ENCODE measurements at places on chromosomes 13 and 19.

DNA sequence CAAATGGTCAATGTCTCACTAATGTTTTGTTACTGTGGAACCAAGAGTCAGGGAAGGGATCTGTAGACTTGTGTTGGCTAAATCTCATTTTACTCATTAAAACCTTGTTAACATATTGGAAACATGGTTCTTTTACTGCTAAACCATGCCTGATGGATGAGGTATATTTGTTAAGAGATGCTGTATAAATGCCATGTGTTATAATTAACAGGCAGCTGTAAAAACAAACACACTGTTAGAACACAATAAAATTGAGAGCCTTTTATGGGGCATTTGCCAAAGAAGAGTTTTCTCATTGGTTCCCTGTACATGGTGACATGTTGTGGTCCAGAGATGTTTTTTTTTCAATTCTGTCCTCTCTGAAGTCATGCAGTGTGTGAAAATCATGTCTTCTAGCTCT is 121.9 kb downstream of the ESD start:
- no peak for DNase-seq

DNA sequence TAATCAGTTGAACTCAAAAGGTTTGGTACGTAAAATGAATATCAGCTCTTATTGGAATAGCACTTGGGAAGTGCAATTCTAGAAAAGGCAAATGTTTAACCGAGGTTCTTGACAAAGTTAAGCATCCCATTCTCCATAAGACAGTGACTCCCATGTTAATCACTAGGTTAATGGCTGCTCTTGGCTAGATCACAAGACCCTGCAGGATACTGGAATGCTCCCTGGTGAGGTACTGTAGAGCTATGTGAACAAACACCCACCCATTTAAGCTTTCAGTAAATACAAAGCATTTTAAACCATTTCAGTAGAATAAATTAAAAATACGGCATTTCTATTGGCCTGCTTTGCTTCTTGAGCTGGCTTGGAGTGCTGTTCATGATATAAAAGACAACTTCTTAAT is 56.5 kb downstream of the TDRD3 start:
- DNase-seq, result no peak

DNA sequence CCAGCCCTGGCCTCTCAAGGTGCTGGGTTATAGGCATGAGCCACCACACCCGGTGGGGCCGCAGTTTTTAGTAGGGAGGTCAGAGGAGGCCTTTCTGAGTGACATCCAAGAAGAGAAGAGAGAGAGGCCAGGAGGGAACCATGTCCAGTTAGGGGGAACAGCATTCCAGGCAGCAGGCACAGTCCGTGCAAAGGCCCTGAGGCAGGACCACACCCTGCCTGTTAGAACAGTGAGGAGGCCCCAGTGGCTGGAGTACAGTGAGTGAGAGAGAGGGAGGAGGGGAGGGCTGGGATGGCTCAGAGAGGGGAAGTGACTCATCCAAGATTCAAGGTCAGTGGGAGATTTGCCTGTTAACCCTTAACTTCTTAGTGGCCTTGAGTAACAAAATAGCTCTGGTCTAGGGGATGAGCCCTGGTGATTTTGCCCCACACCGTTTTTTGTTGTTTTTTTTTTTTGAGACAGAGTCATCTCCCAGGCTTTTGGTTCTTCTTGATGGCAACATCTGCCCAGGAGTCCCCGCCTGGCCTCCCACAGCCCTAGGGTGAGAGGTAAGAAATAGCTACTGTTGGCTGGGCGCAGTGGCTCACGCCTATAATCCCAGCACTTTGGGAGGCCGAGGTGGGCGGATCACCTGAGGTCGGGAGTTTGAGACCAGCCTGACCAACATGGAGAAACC is 2.7 kb upstream of the PLIN3 start:
- no peak for DNase-seq

- DNase-seq, result no peak
Observed at GRCh38 chr13:33367926-33368325, 82.4 kb upstream of the STARD13 start.

GRCh38 chr19:38862321-38863059 is 12.7 kb upstream of the HNRNPL start:
- DNase-seq, result no peak

GRCh38 chr19:17420475-17420924 is 653 bp downstream of the MVB12A start:
- DNase-seq, result no peak

- DNase-seq, result no peak
Observed at GRCh38 chr19:12255372-12255771, 39.3 kb downstream of the ZNF44 start.

DNA sequence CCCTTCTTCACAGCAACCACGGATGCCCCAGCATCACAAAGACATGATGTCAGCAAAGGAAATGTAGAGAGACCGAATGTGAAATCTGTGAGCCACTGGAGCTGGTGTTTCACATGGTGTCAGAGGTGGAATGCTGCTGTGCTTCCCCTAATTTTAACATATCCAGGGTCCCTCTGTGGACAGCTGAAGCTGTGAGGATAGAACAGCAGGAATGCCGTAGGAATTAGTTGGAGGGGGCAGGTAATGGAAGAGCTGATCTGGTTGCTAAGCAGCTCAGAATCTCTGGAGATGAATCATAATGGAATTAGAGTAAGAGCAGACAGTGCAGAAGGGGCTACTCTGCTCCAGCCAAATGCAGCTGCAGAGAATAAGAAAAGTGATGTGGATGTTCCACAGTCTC is 68.9 kb upstream of the ZNF835 start:
- no peak for DNase-seq

- no peak for DNase-seq
Observed at GRCh38 chr13:95552539-95553441, at the start of gene CLDN10. Gene CLDN10, plus strand, starts transcription at chr13:95552720. Its CDS starts 34 bp downstream, at chr13:95552754.

DNA sequence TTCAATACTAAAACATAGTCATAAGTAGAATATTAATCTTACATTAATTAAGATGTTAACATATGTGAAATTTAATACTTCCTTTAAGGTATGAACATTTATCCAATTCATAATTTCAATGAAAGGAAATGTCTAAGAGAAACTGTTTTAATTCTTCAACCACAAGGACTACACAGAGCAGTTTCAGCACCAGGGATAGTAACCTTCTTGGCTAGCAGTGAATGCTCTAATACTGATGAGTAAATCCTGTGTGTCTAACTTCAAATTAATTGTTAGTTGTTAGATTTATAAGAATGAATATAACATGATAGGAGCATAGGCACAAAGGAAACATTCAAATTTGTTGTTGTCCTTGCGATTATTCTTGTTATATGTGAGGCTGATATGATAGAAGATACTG is 15.6 kb upstream of the NBEA start:
- no peak for DNase-seq

GRCh38 chr19:10088949-10089554 is 2.9 kb downstream of the SHFL start:
- no peak for DNase-seq

GRCh38 chr13:49371943-49372613 is 71.8 kb downstream of the CAB39L start:
- no peak for DNase-seq

- DNase-seq, result no peak
Observed at GRCh38 chr19:33323093-33323820, 20.9 kb upstream of the CEBPA start.

DNA sequence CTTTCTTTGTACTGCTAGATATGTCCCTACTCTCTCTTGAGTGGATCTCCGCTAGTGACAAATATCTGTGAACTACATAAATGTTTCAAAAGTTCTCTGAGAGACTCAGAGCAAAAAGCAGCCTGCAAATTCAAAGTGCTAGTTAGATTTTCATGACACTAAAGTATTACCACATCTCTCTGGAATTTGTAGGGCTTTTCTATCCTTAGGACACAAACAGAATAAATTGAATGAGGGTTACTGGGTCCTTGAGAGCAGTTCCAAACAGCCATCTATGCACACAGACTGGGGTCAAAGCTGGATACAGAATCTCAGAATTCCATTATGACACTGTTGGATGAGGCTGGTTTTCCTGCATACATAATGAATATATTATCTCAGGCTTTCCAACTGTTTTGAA is 953.2 kb downstream of the DIAPH3 start:
- no peak for DNase-seq

DNA sequence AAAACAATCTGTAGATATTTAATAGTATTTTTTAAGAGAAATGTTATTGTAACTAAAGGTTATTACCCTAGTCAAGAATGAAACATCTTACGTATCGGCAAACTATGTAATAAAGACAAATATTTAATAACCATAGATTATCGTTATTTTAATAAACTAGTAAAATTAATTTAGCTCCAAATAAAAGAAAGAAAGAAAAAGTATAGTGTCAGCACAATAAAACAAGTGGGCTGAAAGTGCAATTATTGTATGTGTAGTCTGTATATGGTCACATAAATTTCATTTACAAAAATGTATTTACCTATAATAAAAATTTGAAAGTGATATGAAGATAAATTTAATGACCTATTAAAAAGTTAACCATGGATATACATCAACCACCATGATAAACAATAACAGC is 1258.4 kb upstream of the MIR17HG start:
- no peak for DNase-seq

DNA sequence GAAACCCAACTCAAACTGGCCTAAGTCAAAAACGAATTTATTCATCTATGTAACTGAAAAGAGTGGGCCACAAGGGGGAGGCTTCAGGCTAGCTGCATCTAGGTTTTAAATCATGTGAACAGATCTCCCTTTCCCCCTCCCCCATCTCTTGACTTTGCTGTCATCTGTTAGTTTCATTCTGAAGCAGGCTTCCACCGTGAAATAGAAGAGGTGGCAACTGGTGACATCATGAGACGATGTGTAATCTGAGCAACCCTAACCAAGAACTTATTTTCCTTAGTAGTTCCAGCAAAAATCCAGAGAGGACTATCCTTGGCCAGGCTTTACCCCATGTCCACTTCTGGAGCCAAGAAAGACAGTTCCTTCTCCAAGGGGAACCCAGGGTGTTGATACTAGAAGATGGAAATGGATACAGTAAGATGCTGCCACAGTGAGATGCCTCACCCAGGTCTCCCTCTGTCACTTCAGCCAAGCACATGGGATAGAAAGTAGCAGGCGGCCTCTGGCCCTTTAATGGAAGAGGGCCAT is 9.4 kb downstream of the SAMD4B start:
- no peak for DNase-seq

DNA sequence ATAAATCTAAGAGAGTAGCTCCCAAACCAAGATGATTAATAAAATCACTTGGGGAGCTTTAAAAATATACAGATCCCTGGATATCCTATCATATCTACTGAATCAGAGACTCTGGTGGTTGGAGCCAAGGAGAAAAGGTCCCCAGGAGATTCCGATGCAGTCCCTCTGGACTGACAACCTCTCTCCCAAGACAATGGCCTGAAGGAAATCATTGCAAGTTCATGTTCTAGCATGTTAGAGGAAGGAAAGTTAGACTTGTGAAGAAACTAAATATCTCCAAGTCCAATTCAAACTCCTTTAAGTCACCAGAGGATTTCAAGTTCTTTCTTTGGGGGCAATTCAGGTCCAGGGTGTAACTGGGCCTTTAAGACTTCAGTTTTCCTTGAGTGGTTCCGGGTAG is 84.7 kb upstream of the MEDAG start:
- DNase-seq, result no peak

- DNase-seq, result no peak
Observed at GRCh38 chr19:33499671-33500506, 21.7 kb downstream of the PEPD start.

DNA sequence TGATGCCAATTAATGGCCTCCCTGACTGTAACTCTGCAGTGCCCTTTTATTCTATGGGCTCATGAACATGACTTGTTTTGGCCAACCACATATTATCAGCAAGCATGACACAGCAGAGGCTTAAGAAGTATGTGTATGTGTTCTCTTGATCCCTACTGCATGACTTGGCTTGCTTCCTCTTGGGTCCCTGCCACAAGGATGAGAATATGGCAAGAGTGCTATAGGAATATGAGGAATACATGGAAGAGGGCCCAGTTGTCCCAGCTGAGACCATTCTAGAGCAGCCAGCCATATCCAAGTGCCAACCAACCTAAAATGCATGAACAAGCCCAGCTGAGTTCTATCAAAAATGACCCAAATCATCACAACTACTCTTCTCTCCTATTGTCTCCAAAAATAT is 576.7 kb upstream of the PCDH9 start:
- no peak for DNase-seq

- no peak for DNase-seq
Observed at GRCh38 chr19:13057147-13057572, 45.5 kb downstream of the LYL1 start.

GRCh38 chr13:110238818-110239195 is 68.2 kb downstream of the COL4A1 start:
- no peak for DNase-seq

- DNase-seq, result no peak
Observed at GRCh38 chr13:73169971-73170370, 111.2 kb downstream of the KLF5 start.

DNA sequence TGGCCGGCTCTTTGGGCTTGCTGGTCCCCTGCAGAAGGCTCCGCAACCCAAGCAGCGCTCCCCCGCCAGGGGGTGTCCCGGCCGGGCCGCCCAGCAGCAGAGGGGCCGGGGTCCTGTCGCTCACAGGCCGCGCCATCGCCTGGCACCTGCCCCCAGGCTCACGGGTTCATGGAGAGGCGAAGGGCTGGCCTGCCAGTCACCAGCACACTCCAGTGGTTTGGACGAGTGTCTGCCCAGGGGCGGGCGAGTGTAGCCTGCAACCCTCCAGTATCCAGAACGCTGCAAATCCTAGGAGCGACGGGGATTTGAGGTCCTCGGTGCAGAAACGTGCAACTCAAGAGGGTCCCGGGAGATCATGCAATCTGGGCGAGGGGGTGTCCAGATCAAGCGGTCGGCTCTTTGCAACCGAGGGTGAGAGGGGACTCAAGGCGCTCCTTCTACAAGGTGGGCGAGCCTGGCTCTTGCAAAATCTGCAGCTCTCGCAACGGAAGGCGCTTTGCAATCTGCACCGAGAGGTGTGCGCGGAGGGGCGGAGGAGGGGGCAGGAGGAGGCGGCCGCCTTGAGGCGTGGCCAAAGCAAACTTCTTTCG is at the start of gene DBP:
TSS of gene DBP (minus strand) at position 521 of the 590 bp plus-strand sequence. CDS start at position 136, 385 bp downstream.
- peak; percentile 93 for DNase-seq

DNA sequence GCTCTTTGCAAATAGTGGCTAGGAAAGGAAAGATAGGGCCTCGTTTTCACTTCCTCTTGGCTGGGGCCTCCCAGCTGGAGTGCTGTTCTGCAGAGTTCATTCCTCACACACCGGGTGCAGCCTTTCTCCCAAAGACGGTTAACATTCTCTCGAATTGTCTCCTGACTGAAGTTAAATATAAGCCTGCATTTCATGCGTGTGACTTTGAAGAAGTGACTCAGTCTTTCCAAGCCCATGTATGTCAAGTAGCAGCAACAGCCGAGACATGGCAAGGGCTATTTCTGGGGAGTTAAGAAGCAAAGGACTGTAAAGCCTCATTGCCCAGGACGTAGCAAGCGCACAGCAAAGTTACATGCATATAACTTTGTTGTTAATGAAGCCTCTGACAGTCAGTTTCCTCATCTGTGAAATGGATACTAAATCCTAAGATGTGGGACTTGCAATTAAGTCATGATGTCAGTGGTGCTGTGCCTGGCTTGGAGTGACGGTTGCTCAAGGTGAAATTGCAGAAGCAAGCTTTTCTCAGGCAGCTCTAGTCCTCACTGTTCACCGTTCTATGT is 502.4 kb downstream of the MYO16 start:
- DNase-seq, result no peak

DNA sequence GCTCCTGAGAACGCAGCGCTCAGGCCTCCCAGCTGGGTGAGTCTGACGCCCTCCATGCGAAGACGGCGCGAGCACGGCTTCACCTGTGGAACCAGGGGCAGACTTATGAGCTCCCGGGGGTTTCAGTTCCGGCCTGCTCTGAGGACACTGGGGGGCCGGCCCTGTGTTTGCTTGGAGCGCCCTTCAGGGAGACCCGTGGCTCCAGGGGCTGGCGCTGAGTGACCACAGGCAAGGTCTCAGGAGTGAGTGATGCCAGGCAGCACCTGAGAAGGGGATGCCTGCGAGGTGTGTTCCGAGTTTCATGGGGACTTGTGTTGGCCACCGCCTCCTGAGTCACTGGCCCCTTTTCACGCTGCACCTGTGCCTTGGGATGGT is 4.5 kb downstream of the MCF2L start:
- no peak for DNase-seq
